Activated T-helper 1 cell treated with Interleukin-2 at 50 U/mL for 16 hours (primary cell): ENCODE measurements at places on chromosomes 5 and 9.

GRCh38 chr9:71668717-71669116 lies 99.6 kb downstream of the CEMIP2 start:
- DNase-seq: no peak

- no peak for DNase-seq
Observed at GRCh38 chr5:133938039-133938821, 30.2 kb downstream of the C5orf15 start.

DNA sequence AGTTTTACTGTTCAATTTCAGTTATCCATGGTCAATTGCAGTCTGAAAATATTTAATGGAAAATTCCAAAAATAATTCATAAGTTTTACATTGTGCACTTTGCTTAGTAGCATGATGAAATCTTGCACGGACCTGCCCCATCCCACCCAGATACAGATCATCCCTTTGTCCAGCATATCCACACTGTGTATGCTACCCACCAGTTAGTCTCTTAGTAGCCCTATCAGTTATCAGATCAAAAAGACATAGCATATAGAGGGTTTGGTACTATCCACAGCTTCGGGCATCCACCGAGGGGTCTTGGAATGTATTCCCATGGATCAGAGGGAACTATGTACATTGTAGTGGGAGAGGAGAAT lies 97.7 kb downstream of the SLC44A1 start:
- DNase-seq: no peak

DNA sequence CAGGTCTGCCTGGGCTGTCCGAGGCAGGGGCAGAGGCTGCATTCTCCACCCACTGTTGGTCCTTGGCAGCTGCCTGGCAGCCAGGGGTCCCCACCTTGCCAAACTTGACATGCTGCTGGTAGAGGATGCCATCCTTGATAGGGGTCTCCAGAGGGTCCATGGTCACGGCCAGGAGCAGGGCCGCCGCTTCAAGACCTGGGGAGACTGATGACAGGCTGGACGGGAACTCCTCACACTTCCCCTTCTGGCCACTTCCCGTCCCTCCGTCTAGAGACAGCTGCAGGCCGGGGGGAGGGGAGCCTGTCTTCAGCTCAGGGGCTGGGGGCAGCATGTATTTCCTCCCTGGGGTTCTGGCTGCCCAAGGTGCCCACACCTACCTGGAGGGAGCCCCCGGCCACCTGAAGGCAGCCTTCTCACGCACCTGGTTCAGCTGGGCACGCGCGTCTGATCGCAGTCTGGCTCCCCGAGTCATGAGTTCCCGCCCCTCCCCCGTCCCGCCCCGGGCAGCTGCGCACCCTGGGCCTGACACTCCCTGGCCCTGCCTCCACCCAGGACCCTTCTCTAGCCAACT lies at the start of gene DOK3:
Gene DOK3 (minus strand): TSS at position 446 of the 571 bp plus-strand sequence. CDS start 286 bp downstream, at position 160.
- DNase-seq: no peak

GRCh38 chr9:14560194-14560593 lies 133.0 kb downstream of the ZDHHC21 start:
- DNase-seq: no peak

DNA sequence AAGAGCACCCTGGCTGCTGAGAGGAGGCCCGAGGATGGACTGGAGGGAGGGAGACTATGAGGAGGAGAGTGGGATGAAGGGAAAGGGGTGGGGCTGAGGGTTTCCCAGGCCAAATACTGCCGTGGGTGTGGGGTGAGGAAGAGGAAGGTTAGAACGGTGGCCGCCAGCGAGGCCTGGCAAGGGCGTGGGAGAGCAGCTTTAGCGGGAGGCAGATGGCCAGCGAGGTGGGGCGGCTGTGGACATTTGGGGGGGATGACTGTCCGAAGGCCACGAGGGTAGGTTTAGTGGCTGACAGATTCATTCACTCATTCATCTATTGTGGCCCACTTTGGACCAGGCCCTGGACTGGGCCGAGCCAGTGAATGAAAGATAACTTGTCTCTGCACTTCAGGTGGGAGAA lies 47.8 kb upstream of the NEURL1B start:
- no peak for DNase-seq

DNA sequence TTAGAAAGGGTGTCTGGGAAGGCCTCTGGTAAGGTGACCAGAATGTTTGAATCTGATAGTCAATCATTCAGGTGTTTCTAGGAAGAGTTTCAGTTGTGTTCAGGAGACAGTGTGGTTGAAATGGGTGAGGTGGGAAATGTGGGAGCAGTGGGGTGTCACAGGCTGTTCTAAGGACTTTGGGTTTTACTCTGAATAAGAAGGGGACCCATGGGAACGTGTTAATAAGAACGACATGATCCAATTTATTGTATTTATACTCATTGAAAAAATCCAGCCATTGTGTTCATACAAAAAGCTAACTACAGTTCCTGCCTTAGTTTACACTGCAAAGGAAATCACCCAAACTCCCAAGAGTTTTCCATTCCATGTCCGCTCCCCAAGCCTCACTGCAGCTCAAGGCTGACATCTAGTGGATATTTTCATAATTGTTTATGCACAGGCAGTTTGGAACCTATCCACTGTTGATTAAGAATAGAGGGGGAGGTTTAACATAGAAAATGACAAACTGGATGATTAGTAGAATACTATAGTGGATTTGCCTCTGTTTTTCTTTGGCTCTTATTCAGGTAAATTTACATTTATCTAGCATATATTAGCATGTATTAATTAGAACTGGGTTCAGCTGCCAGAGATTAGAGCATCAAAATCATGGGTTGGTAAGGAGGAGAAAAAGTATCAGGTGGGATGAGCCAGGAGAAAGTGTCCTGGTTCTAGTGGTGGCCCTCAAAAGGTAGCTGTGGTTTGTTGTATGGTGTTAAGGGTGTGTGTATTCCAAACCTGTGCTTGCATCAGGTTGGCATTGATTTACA lies 17.7 kb downstream of the CAVIN4 start:
- no peak for DNase-seq

- no peak for DNase-seq
Observed at GRCh38 chr9:122302237-122303093, 37.8 kb downstream of the MRRF start.

- DNase-seq: no peak
Observed at GRCh38 chr5:80238097-80238496, 17.8 kb downstream of the SERINC5 start.

- DNase-seq: no peak
Observed at GRCh38 chr9:109452761-109453160, 45.3 kb downstream of the PTPN3 start.

DNA sequence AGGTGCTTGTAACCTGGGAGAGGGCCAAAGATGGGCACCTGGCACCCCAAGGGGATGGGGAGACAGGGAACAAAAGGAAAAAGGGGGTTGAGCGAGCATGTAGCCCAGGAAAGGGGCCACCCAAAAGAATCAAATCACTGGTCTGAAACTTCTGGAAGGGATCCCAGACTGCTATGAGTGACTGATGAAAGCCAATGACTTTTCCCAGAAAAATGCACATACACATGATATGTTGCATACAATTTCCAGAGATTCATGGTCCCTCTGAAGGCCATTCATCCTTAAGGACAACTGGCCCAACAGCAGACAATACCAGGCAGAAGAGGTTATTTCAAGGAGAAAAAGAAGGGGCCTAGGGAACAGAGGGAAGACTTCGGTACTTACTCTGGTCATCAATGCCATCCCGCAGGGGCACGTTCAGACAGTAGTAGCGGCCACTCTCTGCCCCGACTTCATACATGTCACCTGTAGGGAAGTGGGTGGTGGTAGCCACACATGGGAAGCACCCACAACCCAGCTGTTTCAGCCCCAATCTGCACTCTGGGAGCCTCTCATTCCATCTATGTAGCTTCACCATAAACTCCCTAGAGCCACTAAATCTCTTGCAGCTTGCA lies 8.4 kb downstream of the HDAC3 start:
- no peak for DNase-seq

GRCh38 chr5:11084111-11084510 lies 323.1 kb upstream of the DAP start:
- DNase-seq: no peak

DNA sequence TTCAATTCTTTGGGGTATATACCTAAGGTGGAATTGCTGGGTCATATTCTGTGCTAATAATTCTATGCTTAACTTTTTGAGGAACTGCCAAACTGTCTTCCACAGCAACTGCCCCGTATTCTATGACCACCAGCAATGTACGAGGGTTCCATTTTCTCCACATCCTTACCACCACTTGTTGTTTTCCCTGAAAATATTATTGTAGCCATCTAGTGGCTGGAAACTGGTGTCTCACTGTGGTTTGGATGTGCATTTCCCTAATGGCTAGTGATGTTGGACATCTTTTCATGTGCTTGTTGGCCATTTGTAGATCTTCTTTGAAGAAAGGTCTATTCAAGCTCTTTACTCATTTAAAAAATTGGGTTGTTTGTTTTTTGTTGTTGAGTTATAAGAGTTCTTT lies 30.7 kb downstream of the MSX2 start:
- DNase-seq: no peak
